ENCODE measurements at places on chromosomes 7 and 10. TPM values are rescaled to one million over a fixed set of nuclear protein-coding genes. Genes with fewer than 3 reads are reported as not detected.
A peak's percentile ranks its signal among the peaks of the same experiment; 100 is the strongest.

The TEX47 gene
- not detected for total RNA-seq

The RASSF4 gene
- total RNA-seq = 31.8 TPM

DNA sequence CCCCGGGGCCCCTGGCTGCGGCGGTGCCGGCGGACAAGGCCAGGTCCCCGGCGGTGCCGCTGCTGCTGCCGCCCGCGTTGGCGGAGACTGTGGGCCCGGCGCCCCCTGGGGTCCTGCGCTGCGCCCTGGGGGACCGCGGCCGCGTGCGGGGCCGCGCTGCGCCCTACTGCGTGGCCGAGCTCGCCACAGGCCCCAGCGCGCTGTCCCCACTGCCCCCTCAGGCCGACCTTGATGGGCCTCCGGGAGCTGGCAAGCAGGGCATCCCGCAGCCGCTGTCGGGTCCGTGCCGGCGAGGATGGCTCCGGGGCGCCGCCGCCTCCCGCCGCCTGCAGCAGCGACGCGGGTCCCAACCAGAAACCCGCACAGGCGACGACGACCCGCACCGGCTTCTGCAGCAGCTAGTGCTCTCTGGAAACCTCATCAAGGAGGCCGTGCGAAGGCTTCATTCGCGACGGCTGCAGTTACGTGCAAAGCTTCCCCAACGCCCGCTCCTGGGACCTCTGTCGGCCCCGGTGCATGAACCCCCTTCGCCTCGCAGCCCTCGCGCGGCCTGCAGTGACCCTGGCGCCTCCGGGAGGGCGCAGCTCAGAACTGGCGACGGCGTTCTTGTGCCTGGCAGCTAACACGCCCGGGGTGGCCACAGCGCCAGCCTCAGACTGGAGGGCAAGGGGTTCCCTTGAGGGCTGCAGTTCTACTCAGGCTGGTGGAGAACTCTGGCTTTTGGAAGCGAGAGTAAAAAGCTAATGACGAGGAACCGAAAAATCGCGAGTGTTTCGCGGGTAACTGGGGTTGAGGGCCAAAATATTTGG is 804 bp downstream of the FRAT1 start:
- H3K4me1 ChIP-seq = peaks cover 22% of the 10 kb centered on the region
- no peak for DNase-seq
- peak overlapping the region; percentile 95 for H3K4me3 ChIP-seq
- H3K36me3 ChIP-seq = no peaks in the 10 kb centered on the region
- no peaks in the 10 kb centered on the region for H3K27me3 ChIP-seq

- no peaks in the 10 kb centered on the region for H3K36me3 ChIP-seq
- H3K27me3 ChIP-seq = no peaks in the 10 kb centered on the region
- H3K27ac ChIP-seq = peak overlapping the region; percentile 88
- no peak for DNase-seq
Observed at GRCh38 chr10:96090463-96090800, 39.7 kb upstream of the ZNF518A start.

The PRXL2A gene
- total RNA-seq = 15.4 TPM

- H3K27me3 ChIP-seq = no peaks in the 10 kb centered on the region
- H3K4me3 ChIP-seq = no peak overlapping the region
- H3K36me3 ChIP-seq = no peaks in the 10 kb centered on the region
- peaks cover 13% of the 10 kb centered on the region for H3K4me1 ChIP-seq
Observed at GRCh38 chr10:78278058-78278404, 244.4 kb downstream of the RPS24 start.

DNA sequence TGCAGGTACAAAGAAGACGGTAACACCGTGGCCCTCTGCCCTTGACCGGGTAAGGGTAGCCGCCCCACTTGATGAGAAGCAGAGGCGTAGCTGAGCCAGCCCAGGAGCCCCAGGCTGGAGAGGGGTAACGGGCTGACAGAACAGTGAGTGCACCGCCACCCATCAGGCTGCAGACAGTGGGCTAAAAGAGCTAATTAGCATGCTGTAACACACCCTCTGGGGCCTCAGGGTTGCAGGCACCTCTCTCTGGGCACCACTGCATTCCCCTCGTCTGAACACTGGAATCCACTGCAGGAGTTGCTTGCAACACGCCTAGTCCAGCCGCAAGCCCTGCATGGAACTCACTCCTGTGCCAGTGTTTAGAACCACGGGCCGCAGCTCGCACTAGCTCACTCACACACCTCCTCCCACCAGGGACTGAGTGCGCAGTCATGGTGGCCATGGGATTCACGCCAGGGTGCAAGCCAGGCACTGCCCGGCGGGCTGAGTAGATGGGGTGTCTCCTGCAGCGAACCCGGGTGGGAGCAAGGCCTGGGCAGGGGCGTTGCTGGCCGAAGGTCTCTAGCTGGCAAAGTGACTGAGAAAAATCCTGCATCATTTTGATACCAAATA is 36.1 kb downstream of the AGMO start:
- H3K36me3 ChIP-seq = no peaks in the 10 kb centered on the region
- H3K27ac ChIP-seq = no peak overlapping the region
- no peaks in the 10 kb centered on the region for H3K4me1 ChIP-seq

The ANKRD22 gene
- not detected for total RNA-seq

The RGR gene
- total RNA-seq = 2.5 TPM

DNA sequence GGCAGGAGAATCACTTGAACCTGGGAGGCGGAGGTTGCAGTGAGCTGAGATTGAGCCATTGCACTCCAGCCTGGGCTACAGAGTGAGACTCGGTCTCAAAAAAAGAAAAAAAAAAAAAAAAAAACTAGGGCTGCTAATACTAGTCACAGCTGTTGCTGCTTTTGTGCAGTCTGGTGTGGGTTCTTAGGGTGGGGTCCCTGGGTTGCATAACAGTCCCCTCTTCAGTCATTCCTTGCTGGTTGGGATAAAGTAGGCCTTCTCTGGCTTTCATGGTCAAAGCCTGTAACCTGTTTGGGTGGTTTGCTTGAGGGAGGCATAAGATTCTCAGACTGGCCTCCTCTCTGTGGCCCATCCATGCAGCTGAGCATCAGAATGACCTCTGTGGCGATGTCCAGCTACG is 14.1 kb downstream of the SSMEM1 start:
- no peak overlapping the region for H3K27ac ChIP-seq
- no peaks in the 10 kb centered on the region for H3K4me1 ChIP-seq
- no peaks in the 10 kb centered on the region for H3K36me3 ChIP-seq
- DNase-seq = no peak
- H3K27me3 ChIP-seq = no peaks in the 10 kb centered on the region
- no peak overlapping the region for H3K4me3 ChIP-seq

DNA sequence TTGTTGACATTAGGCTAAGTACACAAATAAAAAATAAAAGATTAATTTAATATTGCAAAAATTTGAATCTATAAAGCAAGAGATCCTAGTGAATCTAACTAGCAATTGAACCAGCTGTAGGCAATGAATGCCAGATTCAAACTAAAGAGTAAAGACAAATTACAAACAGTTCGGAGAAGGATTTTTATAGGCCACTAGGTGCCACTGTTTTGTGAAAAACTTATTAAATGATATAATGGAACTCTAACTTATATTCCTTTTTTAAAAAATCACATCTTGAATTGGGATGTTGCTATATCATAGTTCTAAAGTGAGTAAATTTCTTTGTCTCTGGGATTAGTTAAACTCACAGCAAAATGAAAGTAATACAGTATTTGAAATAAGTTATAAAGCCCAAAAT is 39.1 kb upstream of the GNAI1 start:
- no peak overlapping the region for H3K27ac ChIP-seq
- no peak for DNase-seq
- peaks cover 10% of the 10 kb centered on the region for H3K4me1 ChIP-seq
- H3K4me3 ChIP-seq = no peak overlapping the region

DNA sequence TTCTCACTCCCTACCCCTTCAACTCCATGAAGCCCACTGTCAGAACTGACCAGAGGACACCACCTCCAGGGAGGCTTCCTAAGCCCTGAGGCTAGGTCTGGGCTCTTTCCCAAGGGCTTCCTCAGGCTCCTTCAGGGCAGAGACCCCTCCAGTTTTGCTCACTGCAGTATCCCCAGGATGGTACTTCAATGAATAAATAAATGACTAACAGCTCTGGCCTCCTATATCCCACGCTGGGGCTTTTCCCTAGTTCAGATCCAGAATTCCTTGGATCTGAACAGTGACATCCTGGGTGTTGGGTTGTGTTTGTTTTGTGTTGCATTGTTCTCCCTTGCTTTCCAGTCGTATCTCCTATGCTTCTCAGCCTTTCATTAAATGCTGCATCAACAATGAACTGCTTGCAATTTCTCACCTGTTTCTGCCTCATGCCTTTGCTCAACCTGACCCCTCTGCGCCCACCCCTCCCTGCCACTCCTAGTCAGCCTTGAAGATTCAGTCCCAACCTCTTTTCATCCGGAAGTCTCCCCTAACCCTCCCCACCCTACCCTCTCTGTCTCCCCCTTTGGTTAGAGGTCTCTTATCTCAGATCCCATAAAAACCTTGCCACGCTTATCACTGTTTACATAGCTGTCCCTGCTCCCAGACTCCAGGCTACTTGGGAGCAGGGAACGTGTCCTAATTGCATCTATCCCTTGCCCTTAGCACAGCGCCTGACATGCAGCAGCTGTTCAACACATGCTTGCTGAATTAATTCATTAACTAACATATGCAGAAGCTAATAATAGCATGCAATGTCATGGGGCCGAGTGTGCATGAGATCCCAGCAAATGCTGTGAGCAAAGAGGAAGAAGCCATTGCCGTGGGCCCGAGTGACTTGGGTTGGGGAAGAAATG is 41.7 kb downstream of the PPP1R3C start:
- no peaks in the 10 kb centered on the region for H3K27me3 ChIP-seq
- H3K4me1 ChIP-seq = peaks cover 84% of the 10 kb centered on the region
- H3K27ac ChIP-seq = peak overlapping the region; percentile 90
- no peak for DNase-seq

DNA sequence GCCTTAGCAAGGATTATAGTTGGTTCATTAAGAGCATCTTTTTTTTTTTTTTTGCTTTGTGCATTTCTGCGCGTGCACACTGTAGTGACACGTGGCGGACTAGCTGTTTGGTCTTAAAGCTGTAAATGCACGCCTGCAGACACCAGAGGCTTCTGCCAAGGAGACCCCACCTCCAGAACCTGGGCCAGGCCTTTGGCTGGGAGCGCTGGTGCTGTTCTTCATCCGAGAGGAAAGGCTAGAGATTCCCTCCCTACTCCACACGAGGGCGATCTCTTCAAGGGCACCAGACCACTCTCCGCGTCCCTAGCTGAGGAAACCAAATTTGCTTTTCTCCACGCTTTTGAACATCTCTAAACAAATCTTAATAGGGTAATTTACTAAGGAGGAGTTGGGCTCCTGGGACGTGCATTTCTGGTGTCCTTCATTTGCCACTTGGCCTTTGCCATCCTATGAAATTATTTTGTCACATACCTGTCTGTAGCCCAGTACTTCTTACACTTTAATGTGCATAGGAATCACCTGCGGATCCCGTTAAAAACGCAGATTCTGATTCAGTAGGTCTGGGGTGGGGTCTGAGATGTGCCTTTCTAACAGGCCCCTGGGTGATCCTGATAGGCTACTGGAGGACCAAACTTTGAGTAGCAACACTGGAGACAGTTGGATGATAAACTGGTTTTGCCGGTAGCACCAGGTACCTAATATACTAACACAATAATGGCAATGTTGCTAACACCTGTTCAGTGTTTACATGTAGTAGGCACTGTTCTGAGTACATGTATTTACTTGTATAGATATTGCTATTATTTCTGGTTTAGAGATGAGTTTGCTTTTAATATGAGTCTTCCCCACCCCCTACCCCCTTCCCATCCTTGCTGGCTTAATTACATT is 1.3 kb upstream of the SLC26A5 start:
- H3K4me1 ChIP-seq = peaks cover 14% of the 10 kb centered on the region
- H3K4me3 ChIP-seq = no peak overlapping the region
- no peak for DNase-seq
- H3K27ac ChIP-seq = no peak overlapping the region
- H3K27me3 ChIP-seq = peaks cover 11% of the 10 kb centered on the region

DNA sequence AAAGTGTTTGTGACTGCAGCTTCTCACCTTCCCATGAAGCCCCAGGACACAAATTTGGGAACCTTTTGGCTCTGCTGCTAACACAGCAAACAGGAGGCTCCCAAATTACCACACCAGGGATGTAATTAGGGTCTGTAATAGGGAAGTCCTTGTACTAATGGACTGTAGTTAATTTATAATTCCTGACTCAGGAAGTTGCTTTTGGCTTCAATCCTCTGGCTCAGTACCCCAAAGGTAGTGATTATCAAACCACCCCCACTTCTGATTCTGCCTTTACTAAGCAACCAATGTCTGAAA is 3.8 kb upstream of the MALSU1 start:
- no peaks in the 10 kb centered on the region for H3K27me3 ChIP-seq
- no peak for DNase-seq
- peaks cover 8% of the 10 kb centered on the region for H3K4me1 ChIP-seq
- no peaks in the 10 kb centered on the region for H3K36me3 ChIP-seq
- H3K4me3 ChIP-seq = no peak overlapping the region
- H3K27ac ChIP-seq = no peak overlapping the region

- no peak overlapping the region for H3K27ac ChIP-seq
- H3K27me3 ChIP-seq = no peaks in the 10 kb centered on the region
- no peak for DNase-seq
- H3K4me3 ChIP-seq = no peak overlapping the region
Observed at GRCh38 chr7:7519056-7519455, 16.6 kb downstream of the COL28A1 start.

- DNase-seq = no peak
- H3K4me3 ChIP-seq = no peak overlapping the region
- H3K27me3 ChIP-seq = no peaks in the 10 kb centered on the region
- H3K36me3 ChIP-seq = no peaks in the 10 kb centered on the region
- no peak overlapping the region for H3K27ac ChIP-seq
Observed at GRCh38 chr10:62934258-62934657, 118.1 kb upstream of the EGR2 start.

- DNase-seq = no peak
- no peaks in the 10 kb centered on the region for H3K36me3 ChIP-seq
- no peaks in the 10 kb centered on the region for H3K27me3 ChIP-seq
- H3K27ac ChIP-seq = no peak overlapping the region
Observed at GRCh38 chr7:100901921-100902332, 6.2 kb upstream of the ACHE start.

- no peak overlapping the region for H3K27ac ChIP-seq
- H3K36me3 ChIP-seq = no peaks in the 10 kb centered on the region
- no peak for DNase-seq
- no peaks in the 10 kb centered on the region for H3K4me1 ChIP-seq
Observed at GRCh38 chr7:95736635-95737034, 35.7 kb upstream of the DYNC1I1 start.

The ENKUR gene
- not detected for total RNA-seq

GRCh38 chr10:35927990-35928488 is 285.9 kb upstream of the FZD8 start:
- no peak overlapping the region for H3K4me3 ChIP-seq
- no peak for DNase-seq
- no peaks in the 10 kb centered on the region for H3K36me3 ChIP-seq
- H3K4me1 ChIP-seq = no peaks in the 10 kb centered on the region

- DNase-seq = no peak
- peaks cover 11% of the 10 kb centered on the region for H3K36me3 ChIP-seq
- peak overlapping the region; percentile 93 for H3K27ac ChIP-seq
- peak overlapping the region; percentile 30 for H3K4me3 ChIP-seq
Observed at GRCh38 chr7:151460474-151460855, 20.5 kb upstream of the CRYGN start.

DNA sequence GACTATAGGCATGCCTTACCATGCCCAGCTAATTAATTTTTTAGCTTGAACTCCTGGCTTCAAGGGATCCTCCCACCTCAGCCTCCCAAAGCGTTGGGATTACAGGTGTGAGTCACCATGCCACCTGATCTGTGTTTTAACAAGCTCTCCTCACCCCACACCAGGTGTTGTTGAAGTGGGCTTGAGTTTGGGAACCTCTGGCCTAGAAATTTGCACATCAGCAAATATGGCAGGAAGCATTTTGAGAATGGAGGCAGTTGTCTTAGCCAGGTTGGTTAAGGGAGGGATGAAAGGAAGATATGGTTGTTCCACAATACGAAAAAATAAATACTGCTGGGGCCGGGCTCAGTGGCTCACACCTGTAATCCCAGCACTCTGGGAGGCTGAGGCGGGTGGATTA is 433.1 kb downstream of the TYW1 start:
- no peak overlapping the region for H3K27ac ChIP-seq
- no peak for DNase-seq

All from esophagus muscularis mucosa (tissue), 4 donors.